Fibroblast of the aortic adventitia (primary cell): ENCODE measurements at places on chromosomes 1 and 21. TPM values are rescaled to one million over a fixed set of nuclear protein-coding genes. Genes with fewer than 3 reads are reported as not detected.
A peak's percentile ranks its signal among the peaks of the same experiment; 100 is the strongest.

DNA sequence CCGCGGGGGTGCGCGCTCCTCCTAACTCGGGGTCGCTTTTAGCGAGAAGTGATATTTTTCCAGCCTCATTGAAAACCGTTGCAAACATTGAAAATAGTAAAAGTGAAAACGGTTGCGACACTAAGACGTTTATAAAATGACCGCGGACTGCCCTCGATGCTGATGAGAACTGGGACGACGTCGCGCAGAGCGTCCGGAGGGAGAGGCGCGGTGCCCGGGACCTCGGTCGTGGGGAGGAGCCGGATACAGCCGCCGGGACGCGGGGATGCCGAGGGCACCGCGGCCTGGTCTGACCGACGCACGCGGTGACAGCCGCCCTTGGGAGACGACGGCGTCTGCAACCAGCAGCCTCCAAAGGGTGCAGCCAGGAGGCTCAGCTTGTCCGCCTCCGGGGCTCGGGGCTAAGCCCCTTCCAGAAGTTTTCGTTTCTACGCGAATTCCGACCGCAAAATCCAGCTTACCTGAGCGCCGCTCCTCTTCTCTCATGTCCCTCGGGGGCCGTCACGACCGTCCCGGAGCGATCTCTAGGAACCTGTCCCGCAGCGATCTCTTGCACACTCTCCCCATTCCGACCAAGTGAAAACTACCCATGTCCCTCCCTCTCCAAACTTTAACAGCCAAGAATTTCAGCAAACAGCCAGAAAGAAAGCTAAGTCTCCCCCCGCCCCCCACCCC lies 144.4 kb upstream of the ETS2 start:
- no peak for DNase-seq

The FCER1G gene
- not detected in 2 replicates for total RNA-seq

The CASQ2 gene
- total RNA-seq: not detected in 2 replicates

The MROH7 gene
- 0.27 TPM in 1 of 2 replicates, not detected in the other for total RNA-seq

The LBR gene
- 18.9 and 32.1 TPM in 2 replicates for total RNA-seq

The CFAP107 gene
- not detected in 2 replicates for total RNA-seq

- DNase-seq: no peak
Measured at GRCh38 chr1:64368344-64368743, 101.6 kb upstream of the CACHD1 start.

The NTMT2 gene
- not detected in 2 replicates for total RNA-seq

GRCh38 chr1:205077934-205078311 lies 6.3 kb downstream of the TMEM81 start:
- DNase-seq: peak; percentile 69

The YRDC gene
- 3.1 and 8.9 TPM in 2 replicates for total RNA-seq

GRCh38 chr1:92989253-92989652 lies 28.0 kb upstream of the DIPK1A start:
- DNase-seq: no peak

- no peak for DNase-seq
Measured at GRCh38 chr21:35974775-35975174, 85.6 kb downstream of the SETD4 start.

The FAM72C gene
- total RNA-seq: 0.45 TPM in 1 of 2 replicates, not detected in the other

- no peak for DNase-seq
Measured at GRCh38 chr21:40049031-40049930, 182.0 kb downstream of the PCP4 start.

The KRTAP11-1 gene
- total RNA-seq: not detected in 2 replicates

GRCh38 chr21:23853796-23854379 lies 1753.4 kb downstream of the MRPL39 start:
- DNase-seq: peak; percentile 8

GRCh38 chr1:19493547-19493946 lies 8.2 kb upstream of the CAPZB start:
- no peak for DNase-seq

DNA sequence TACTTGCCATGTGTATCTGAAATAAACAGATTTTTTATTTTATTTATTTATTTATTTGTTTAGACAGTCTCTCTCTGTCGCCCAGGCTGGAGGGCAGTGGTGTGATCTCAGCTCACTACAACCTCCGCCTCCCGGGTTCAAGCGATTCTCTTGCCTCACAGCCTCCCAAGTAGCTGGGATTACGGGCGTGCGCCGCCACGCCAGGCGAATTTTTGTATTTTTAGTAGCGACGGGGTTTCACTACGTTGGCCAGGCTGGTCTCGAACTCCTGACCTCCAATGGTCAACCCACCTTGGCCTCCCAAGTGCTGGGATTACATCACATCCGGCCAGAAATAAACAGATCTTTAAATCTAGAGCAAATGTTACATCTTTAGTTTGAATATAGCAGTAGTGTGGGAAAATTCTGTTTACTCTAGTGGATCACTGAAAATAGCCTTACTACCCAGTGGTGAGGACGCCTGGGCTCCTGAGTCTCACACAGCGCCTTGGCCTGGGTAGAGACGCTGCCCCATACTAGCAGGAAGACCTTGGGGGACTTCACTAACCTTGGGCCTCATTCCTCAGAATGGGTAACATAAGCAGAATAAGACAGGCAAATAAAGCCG lies 709 bp downstream of the GART start:
- peak; percentile 18 for DNase-seq

- DNase-seq: no peak
Measured at GRCh38 chr21:38376693-38377092, 119.9 kb downstream of the KCNJ15 start.

The KLF17 gene
- 0.27 and 1.1 TPM in 2 replicates for total RNA-seq

The GPX7 gene
- total RNA-seq: 10.8 and 31.0 TPM in 2 replicates

DNA sequence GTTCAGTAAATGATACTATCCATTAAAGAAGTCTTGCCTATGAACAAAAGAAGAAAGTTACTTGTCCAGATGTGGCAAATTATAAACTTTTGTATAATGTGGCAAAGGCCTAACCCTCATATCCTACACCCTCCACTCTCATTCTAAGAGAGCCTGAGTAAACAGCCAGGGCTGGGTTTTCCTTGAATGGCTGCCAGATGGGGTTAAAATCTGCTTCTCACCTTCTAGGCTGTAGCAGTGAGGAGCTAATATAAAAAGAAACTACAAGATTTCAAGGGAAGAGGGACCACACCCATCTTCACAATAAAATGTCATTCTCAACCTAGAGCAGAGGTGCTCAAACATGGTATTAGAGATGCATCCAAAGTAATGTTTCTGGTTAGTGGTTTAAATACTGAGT lies 8.9 kb downstream of the RABIF start:
- no peak for DNase-seq

The PLPPR5 gene
- 0.09 TPM in 1 of 2 replicates, not detected in the other for total RNA-seq

DNA sequence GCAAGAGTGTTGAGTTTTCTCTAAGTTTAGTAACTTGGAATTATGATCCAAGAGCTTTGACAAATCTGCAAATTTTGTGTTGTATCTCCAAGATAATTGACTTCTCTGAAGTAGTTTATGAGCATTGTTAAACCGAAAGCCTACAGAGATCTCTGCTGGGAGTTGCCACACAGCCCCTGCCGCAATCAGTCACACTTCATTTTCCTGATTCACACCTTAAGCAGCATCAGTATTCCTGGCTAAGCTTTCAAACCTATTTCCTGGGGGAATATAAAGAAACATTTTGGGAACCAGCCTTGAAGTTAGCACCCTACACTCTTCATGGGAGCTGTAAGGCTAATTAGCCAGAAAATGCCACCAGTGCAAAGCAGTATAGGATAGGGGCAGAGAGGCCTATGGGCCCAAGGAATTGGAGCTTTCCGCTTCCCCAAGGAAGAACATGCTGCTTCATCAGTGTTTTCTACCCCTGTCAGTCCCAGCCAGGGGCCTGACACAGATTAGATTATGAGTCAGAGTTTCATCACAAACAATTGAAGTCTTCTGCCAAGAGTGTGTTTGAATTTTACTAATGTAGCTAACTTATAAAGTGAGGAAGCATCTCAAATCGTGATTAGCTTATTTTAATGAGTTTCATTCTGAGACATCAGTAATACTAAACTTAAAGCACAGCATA lies 23.2 kb upstream of the CACYBP start:
- peak; percentile 49 for DNase-seq

DNA sequence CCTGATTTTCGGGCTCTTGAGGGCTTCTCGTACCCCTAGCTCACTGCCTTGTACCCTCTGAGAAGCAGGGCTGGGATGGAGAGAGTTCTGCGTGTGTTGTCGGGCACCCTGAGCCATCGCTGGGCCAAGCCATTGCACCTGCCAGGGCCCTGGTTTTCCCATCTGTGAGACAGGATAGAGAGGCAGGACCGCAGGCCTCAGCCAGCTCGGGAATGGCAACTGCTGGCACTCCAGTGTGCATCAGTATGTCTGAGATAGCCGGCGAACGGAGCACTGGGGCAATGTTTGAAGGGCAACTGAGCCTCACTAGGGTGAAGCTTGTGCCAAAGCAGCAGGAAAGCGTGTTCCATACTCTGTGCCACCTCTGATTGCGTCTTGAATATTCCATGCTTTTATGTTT lies 66.9 kb downstream of the TENT5C start:
- no peak for DNase-seq

DNA sequence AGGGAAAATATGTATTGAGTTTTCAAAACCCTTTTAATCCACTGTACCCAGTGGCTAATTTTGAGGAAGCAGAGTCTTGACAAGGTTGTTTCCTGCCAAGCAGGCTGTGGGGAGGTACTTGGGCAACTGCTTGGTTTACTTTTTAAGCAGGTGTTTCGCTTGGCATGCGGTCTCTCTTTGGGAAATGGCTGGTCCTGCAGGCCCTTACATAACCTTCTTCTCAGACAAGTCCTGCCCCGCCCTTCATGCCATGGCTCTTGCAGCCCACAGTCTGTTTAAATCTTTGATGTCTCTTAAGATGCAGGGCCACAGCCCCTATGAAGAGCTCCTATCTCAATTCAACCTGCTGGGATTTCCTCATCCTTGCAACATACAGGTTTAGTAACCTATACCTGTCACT lies 36.0 kb upstream of the ABCD3 start:
- no peak for DNase-seq

DNA sequence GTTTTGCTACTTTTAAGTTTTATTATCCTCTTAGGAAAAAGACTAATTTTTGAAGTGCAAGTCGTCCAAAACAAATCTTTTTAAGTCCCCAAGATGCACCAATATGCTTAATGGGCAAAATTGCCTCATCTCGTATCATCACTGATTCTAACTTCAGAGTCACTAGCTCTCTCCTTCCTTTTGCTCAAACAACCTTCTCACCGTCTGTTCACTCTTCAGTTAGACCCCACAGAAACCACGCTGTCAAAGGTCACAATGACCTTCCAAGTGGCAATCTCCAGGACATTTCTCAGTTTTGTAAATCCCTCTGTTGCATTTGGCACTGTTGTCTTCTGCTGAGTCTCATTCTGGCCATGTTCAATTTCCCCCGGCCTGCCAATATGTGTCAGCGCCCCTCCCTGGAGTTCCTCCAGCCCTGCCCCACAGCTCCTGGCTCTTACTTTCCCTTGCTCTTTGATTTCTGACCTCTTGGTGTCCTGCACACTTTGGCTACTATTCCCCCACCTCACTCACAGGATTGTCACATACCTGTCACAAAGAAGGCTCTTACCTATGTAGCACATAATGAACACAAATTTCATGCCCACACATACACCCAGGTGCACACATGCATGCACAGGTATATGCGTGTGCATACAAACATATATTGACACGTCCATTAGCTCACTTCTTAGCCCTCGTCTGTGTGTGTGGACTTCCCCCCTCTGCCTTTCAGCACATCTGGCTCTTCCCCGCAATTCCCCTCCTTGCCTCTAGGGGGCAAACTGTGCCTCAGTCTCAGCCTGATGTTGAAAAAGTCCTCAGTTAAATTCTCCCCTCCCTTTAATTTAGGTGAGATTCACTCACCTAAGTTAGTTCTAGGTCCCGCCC lies 354.0 kb upstream of the DUSP10 start:
- no peak for DNase-seq

The TMPRSS3 gene
- not detected in 2 replicates for total RNA-seq
